ENCODE measurements at places on chromosomes 5 and 9.

DNA sequence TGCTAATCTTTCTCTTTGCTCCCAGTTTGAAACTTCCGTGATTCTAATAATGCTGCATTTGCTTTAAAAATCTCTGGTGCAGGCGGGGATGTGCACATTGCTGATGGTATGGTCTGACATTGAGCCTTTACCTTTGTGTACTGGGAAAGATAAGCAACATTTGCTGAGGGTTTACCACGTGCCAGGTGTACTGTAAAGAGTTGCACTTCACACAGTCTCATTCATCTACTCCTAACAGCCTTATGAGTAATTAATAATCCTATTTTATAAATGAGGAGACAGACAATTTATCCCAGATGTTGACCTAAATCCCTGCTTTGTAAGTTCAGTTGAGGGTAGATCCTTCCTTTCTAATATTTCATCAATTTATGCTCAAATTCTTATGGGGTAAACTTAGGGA, 726 bp upstream of the ADGRV1 start:
- no peak for DNase-seq

- DNase-seq: no peak
Measured at GRCh38 chr5:14316471-14316870, 173.3 kb downstream of the TRIO start.

- no peak for DNase-seq
Measured at GRCh38 chr9:94703488-94704140, 22.9 kb upstream of the AOPEP start.

DNA sequence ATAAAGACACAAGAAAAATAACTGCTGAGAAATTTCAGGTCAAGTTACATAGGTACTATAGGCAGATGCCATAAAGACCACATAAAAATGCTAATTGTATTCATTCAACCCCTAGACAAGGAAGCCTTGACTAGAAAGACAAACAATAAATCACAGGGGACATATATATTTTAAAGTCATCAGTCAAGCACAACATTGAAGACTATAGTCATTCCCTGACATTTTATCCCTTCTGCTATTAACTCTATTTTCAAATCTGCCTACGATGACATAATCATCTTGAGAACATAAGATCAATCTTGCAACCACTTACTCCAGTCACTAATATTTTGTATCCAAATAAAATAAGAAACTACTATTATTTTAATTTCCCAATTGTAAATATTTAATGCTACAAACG, 38.3 kb downstream of the FAM13B start:
- DNase-seq: no peak

- no peak for DNase-seq
Measured at GRCh38 chr9:121672986-121673385, 21.6 kb downstream of the DAB2IP start.

- no peak for DNase-seq
Measured at GRCh38 chr9:116103976-116104820, 49.4 kb upstream of the PAPPA start.

DNA sequence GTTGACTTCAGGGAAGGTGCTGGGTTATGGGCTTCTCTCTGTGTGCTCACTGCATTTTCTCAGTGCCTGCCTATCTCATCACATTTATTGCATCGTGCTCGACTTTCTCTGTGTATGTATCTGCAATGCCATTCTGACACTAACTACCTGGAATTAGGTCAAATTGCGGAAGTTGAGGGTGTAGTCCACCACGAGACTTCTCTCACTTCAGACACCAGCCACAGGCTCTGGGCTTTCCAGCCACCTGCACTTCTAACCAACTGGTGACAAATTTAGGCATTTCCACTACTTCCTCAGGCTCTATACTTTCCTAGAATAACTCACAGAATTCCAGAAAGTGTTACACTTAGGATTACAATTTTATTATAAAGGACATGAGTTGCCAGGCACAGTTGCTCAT, 188.6 kb upstream of the ZNF608 start:
- DNase-seq: no peak

DNA sequence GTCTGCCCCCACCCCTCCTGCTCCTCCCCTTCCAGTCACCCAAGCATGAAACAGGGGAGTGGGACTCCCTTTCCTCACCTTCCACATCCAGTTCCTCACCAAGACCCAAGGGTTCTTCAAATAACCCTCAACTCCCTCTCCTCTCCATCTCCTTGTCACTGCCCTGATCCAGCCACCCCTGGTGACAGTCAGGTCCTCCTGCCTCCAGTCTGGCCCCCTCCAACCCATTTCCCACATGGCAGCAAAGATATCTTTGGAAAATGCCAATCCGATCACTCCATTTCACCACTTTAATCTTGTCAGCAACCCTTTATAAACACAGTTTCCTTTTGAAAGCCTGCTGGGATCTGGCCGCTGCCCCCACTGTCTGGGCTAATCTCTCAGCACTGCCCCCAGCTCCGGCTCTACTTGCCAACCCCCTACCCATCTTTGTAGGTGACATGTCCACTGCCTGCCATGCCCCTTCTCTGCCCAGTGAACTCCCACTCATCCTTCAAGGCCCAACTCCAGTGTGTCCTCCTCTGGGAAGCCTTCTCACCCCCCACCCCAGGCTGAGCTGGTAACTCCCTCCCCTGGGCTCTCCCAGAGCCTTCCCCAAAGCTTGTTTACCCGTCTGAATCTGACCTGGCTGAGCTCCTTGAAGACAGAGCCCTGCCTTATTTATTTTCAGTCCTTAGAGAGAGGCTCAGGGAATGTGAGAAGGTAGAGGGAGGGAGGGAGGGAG, 781 bp upstream of the MYOZ3 start:
- DNase-seq: no peak

GRCh38 chr9:113570749-113571711, 107.5 kb downstream of the RGS3 start:
- DNase-seq: no peak

- no peak for DNase-seq
Measured at GRCh38 chr5:100779669-100780375, 123.3 kb downstream of the ST8SIA4 start.

DNA sequence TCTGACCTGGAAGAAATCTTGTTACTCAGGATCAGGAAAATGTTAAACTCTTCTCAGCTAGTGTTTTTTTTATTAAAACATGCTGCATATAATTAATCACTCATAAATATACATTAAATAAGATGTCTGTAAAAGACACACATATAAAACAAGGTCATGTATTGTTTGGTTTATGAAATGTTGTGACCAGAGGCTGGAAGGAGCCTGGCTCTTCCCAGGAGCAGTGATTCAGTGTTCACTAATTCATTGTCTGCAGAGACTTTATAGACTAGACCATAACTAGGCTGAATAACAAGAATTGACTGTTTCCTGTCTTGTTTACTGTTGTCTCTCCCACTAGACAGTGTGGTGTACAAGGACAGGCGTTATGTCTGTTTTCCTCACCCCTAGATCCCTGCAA, 49.1 kb upstream of the ANKRD55 start:
- DNase-seq: no peak

GRCh38 chr5:127079994-127080491, 6.7 kb upstream of the C5orf63 start:
- DNase-seq: no peak

GRCh38 chr5:73655521-73656160, 29.6 kb downstream of the ARHGEF28 start:
- no peak for DNase-seq

- DNase-seq: peak; percentile 15
Measured at GRCh38 chr5:133825631-133826289, 142.7 kb downstream of the C5orf15 start.

- peak; percentile 6 for DNase-seq
Measured at GRCh38 chr5:150789943-150790611, 11.5 kb downstream of the SMIM3 start.

DNA sequence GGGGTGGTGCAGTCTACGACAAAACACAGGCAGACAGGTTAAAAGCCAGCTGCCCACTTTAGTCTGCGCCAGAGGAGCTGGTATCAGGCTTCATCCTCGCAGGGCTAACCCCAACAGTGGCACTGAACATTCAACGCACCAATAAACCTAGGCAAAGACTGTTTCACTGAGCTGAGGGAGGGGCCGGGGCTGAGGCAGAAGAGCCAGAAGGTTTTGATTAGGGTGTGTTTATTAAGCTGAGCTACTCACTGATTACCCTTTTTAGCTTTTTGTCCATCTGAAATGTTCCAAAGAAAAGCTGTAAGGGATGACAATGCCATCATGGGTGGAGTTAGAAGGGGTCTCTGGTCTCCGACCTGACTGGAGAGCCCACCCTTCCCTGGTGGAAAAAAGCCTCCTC, 1.4 kb downstream of the ZMYND19 start:
- no peak for DNase-seq

GRCh38 chr9:105330755-105331154, 86.3 kb downstream of the SLC44A1 start:
- no peak for DNase-seq

DNA sequence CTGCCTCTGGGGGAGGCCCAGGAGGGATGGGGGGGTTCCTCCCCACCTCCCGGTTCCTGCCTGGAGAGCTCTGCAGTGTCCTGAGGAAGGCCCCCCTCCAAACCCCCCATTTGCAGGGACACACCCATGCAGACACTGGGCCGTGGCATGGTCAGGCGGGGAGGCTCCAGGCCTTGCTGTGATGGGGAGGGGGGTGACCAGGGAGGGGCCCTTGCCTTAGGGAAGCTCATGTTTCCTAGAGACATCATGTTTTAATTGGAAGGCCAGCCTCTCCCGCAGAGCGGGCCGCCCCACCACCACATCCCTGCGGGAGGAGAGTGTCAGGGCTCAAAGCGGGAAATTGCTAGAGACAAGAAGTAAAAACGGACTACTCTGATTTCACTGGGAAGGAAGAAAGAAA, 12.0 kb downstream of the PRRX2 start:
- no peak for DNase-seq

- DNase-seq: no peak
Measured at GRCh38 chr5:21125238-21125983, 1137.4 kb upstream of the CDH18 start.

DNA sequence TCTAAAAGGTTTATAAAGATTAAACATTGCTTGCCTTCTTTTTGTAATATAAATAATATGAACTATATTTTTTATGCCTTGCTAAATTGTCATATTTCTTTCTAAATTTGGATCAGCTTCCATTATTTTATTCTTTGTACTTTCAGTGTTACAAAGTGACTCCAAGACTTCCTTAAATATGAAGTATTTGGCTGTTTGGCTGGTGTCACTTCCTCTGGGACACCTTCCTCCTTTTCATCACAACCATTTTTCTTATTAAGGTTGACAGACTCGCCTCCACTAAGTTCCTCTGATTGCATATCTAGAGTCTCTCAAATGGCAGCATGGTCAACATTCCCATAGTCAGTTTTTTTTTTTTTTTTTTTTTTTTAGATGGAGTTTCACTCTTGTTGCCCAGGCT, 73.8 kb upstream of the SLC1A1 start:
- no peak for DNase-seq

- peak; percentile 20 for DNase-seq
Measured at GRCh38 chr5:132411304-132412013, 41.9 kb downstream of the SLC22A5 start.

DNA sequence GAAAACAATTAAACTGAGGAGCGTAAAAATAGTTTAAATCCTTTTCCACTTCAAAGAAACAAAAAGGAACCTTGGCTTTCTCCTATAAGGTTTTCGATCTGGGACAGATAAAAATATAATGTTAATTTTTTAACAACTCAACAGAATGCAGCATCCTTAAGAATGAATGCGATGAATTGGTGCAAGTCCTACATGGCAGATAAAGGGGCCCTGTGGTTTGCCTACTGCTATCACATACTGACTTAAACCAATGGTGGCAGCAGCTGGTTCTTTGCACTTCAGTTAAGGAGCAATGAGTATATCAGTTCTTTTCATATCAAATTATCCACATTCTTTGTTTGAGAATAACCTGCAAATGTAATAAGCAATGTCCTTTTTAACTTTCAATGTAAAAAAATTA, 12.4 kb upstream of the TYRP1 start:
- DNase-seq: no peak

- DNase-seq: no peak
Measured at GRCh38 chr9:83167126-83167525, 104.2 kb upstream of the RASEF start.

GRCh38 chr9:104987743-104988142, 59.8 kb upstream of the ABCA1 start:
- DNase-seq: no peak

GRCh38 chr5:41985945-41986695, 61.0 kb downstream of the FBXO4 start:
- DNase-seq: no peak

DNA sequence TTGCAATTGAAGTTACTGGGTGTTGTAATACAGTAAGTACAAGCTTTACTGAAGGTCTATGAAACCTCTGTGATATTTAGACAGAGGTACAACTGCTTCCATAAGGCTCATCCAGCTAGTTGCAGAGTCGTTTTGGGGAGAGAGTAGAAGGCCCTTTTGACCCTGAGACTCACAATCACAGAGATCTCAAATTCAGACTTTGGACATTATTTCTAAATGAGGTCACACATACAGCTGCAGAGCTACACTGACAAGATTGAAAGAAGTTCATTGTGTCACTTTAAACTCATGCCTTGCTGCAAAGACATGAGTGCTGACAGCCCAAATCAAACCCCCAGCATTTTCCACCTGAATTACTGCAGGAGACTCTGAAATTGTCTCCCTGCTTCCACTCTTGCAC, 205.9 kb upstream of the TMEM161B start:
- DNase-seq: no peak

DNA sequence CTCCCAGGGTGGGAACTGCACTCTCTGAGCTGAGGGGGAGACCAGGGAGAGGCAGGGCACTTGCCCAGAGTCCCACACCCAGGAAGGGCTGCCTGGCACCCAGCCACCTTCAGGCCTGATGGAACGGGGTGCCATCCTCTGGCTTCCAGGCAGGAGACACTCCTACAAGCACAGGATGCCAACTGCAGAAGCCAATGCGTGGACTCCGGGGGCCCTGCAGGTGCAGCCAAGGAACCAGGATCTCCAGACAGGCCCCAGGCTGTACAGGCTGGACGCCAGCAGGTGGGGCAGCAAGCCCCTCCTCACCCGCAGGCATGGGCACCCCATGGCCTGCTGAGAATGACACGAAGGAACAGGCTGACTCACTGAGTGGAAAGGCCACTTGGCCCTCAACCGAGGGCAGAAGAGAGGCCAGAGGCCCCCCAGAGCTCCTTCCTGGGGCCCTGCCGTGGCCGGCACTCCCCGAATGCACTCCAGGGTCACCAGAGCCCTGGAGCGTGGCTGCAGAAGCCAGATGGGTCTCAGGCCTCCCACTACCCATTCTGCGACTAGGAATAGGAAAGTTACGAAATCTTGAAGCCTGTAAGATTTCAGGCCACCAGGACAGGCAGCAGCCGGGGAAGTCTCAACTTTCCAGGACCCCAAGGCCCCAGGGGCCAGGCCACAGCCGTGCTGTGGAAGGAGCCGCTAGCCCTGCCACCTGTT, 15.7 kb downstream of the NACC2 start:
- no peak for DNase-seq

GRCh38 chr5:125263356-125263755, 516.9 kb upstream of the ZNF608 start:
- no peak for DNase-seq

DNA sequence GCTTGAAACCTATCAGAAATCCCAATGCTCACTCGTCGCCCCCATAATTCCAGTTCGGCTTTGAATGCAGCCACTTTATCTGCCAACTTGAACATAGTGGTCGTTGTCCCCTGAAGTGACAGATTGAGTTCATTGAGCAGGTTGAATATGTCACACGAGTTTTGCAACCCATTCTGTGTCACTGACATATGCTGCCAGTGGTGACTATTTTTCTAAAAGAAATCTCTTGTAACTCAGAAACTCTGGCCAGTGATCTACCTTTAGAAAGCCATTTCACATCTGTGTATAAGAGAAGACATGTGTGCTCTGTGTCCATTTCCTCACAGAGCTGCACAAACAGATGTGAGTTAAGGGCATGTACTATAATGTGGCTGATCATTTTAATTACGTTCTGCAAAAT, 47.0 kb upstream of the LARP1 start:
- DNase-seq: no peak
